Mammary epithelial cell (primary cell): ENCODE measurements at places on chromosomes 11 and 22.

- no peak for DNase-seq
Measured at GRCh38 chr11:100769165-100769564, 82.1 kb downstream of the ARHGAP42 start.

GRCh38 chr11:19953909-19954308 is 206.4 kb downstream of the DBX1 start:
- peak; percentile 80 for DNase-seq

- DNase-seq, result peak; percentile 70
Measured at GRCh38 chr11:66124564-66124963, 54.5 kb downstream of the PACS1 start.

GRCh38 chr11:393219-394033 is 583 bp upstream of the PKP3 start:
- DNase-seq, result peak; percentile 92

GRCh38 chr11:118846181-118846935 is 37.3 kb upstream of the CXCR5 start:
- DNase-seq, result no peak
